ENCODE measurements at places on chromosomes 1 and 21.
A peak's percentile ranks its signal among the peaks of the same experiment; 100 is the strongest.

- no peak for DNase-seq
Measured at GRCh38 chr1:171581226-171581625, 40.8 kb upstream of the MYOCOS start.

DNA sequence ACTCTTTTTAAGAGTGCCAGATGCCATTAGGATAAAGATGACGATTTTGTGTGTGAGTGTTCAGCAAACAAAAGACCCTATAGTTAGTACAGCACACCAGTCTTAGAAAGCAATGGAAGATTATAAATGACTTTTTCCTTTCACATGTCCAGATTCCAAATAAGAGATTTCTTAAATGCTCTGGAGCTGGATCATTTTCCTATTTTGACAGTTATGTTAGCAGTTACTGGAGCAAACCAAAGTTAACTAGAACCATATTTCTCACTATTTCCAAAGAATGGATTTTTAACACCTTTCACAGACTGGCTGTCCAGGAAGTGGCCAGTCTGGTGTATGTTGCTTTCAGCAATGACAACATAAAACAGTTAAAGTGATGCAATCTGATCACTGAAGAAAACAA lies 905.8 kb upstream of the ADGRL2 start:
- DNase-seq = no peak

- DNase-seq = no peak
Measured at GRCh38 chr1:3762151-3762872, 10.1 kb downstream of the CCDC27 start.

GRCh38 chr1:163970699-163971098 lies 588.3 kb upstream of the PBX1 start:
- no peak for DNase-seq

- no peak for DNase-seq
Measured at GRCh38 chr1:182635871-182636270, 31.7 kb upstream of the RGS16 start.

- DNase-seq = no peak
Measured at GRCh38 chr1:59169703-59170102, 127.2 kb upstream of the FGGY start.

DNA sequence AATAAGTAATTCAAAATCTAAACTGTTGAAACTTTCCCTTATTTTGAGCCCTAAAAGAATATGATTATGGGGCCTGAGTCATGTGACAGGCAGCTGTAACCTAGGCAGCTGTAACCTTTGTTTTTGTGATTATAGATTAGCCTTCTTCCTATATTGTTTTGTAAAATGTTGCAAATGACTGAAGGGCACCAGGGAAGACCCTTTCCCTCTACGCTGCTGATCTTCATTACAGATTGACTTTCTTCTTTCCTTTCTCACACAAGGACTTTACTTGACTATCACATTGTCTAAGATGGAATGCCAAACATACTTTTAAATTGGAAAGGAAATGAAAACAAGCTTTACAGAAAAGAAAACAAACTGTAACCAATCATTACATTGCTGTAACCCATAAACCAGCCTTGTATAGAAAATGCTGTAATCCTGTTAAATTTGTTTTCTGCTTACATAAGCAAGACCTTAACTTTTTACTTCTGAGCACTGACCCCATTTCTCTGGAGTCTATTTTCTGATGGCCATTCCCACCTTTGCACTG lies 242.2 kb downstream of the RGS7 start:
- DNase-seq = no peak

DNA sequence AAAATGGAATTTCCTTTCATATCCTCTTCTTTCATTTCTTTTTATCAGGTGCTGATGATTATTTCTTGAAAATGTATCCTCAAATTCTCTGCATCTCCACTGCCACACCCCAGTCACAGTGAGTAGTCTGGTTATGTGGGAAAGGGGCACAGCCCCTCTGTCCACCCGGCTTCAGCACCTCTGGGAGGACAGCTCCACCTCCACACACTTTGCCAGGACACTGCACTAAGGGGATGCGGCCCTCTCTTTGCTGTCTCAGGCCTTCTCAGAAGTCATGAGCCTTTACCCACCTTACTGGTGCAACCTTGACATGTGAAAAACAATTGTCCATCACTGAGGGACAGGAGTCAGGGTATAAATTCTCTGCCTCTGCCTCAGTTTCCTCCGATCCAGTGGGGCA lies 433.1 kb downstream of the PCP4 start:
- no peak for DNase-seq

DNA sequence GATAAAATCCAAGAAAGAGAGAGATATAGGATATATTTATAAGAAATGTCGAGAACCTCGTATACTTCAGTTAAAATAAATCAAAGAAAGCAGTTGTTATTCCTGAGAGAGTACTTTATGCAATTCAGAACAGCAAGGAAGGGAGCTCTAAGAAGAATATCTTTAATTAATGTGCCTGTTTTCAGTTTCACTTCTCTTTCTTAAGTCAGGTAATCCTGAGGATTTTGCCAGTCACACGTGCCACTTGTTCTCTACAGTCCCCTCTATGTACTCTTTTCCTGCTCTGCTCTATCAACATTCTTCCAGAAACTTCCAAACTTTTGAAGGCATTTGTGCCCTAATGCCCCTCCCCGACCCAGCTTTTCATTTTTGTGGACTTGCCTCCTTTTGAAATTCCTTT lies 211.9 kb downstream of the AKT3 start:
- DNase-seq = no peak

DNA sequence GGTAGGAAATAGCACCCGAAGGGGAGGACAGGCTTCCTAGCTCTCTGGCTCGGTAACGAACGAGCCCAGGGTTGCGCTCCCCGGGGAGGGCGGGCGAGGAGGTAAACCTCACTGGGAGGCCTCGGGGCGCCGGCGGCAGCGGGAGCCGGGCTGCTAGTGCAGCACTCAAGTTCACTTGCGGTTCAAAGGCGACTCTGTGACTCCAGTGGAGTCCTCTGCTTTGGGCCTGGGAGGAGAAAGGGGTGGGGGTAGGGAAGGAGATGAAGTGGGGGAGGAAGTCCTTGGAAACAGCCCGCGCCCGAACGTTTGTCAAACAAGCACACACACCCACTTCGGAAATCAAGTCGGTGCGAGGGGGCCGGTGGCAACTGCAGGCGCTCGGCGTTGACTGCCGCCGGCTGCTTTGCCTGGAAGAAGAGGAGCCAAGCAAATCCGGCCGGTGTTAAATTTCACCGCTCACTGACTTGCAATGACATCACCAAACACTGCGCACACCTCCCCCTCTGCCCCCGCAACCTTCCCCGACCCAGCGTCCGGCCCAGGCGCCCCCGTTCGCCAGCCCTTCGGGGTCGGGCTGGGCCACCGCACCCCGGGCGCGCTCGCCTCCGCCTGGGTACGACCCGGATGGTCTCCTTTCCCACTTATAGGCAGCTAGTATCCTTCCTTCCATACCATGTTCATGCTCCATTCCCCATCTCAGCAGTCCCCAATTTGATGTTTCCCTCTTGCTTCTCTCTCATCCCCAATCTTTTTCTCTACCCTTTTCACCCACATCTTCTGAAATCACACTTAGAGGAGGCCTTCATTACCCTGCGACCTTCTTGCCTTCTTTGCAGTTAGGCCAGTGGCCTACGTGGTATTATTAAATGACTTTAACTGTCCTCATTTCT lies at the start of gene COL24A1:
Gene COL24A1, minus strand, starts transcription at position 207 of the 890 bp plus-strand sequence. CDS start 376 bp downstream, outside the sequence.
- DNase-seq = peak; percentile 80

DNA sequence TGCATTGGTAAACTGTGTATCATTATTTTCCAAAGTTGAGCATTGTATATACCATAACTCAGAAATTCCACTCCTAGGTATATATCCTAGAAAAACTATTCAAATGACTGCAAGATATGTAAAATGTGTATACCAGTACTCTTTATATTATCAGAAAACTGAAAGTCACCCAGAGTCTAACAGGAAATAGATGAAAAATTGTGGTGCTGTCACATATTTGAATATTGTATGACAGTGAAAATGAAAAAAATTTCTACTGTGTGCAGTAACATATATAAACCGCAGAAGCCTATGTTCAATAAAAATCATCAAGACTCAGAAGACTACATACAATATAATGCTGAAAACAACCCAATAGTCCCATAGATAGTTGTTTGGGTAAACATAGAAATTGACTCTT lies 74.4 kb upstream of the LYPLAL1 start:
- DNase-seq = no peak

GRCh38 chr1:176141449-176141848 lies 65.6 kb downstream of the COP1 start:
- DNase-seq = no peak

- no peak for DNase-seq
Measured at GRCh38 chr1:56265216-56265615, 314.1 kb downstream of the PLPP3 start.

GRCh38 chr1:200917291-200917817 lies 22.7 kb downstream of the INAVA start:
- DNase-seq = no peak

- no peak for DNase-seq
Measured at GRCh38 chr1:31488528-31488927, 75.5 kb downstream of the SERINC2 start.

- DNase-seq = no peak
Measured at GRCh38 chr1:224626042-224626441, 9.9 kb downstream of the CNIH3 start.

DNA sequence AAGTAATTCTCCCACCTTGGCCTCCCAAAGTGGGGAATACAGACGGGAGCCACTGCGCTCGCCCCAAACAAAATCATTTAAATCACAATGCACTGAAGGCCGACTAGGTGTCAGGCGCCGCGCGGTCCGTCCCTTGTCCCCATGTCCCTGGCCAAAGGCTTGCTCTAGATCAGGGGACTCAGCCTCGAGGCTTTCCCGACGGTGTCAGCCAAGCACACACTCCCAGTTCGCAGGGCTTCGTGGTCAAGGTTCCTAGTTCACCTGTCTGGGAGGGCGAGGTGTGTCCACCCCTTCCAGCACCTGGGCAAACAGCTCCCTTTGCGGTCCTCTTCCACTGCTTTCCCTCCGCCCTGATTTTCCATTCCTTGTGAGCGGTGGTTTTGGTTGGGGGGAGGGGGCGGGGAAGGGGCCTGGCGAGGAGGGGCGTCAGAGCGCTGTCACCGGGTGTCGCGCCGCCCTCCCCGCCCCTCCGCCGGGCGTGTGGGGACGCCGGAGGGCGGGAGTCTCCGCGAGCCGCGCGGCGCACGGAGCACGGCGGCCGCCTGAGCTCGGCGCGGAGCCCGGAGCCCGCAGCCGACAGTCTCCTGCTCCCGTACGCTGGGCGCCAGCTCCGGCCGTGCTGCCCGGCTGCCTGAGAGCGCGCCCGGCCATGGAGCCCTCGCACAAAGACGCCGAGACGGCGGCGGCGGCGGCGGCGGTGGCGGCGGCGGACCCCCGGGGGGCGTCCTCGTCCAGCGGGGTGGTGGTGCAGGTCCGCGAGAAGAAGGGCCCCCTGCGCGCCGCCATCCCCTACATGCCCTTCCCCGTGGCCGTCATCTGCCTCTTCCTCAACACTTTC lies at the start of gene STUM:
Gene STUM, plus strand, starts transcription at position 509 of the 838 bp plus-strand sequence. Its CDS starts 141 bp downstream, at position 650.
- DNase-seq = peak; percentile 74

DNA sequence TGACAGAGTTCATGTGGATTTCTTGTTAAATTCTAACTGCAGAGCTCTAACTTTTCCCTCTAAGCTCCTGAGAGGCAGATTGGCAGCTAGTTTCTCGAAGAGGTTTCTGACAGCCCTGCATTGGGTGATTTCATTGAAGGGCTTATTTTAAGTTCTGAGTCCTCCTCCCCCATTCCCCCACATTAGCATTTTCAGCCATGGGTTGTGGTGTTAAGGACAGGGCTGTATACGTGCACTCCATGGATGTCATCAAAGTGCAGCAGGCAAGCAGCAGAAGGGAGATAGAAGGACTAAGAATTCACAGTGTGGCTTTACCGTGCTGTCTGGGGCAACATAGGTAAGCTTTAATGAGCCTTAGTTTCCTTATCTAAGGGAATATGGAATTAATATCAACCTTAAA lies 19.0 kb downstream of the CRYZ start:
- DNase-seq = no peak

GRCh38 chr1:36304970-36305914 lies 926 bp upstream of the SH3D21 start:
- no peak for DNase-seq

DNA sequence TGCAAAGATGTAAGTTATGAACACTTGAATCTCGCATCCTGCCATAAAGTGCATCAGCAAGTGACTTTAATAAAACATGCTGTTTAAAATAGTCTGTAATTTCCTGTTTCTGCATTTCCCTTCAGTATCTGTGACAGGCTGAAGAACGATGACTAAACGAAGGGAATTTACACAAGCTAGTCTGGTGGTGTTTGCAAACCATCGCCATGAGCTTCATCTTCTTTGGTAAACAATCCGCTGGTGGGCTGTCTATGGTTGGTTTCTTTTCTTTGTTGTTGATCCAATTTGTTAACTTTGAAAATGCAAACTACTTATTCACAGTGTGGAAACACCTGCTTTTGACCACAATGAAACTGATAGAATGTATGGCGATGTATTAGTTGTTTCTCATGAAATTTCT lies 13.9 kb downstream of the SERTAD4 start:
- no peak for DNase-seq

GRCh38 chr1:41883507-41883906 lies 35.2 kb downstream of the HIVEP3 start:
- no peak for DNase-seq

GRCh38 chr1:41418857-41419583 lies 57.8 kb downstream of the FOXO6 start:
- no peak for DNase-seq

GRCh38 chr1:23999156-23999671 lies 19.1 kb upstream of the SRSF10 start:
- DNase-seq = no peak

GRCh38 chr1:244002721-244003120 lies 48.4 kb upstream of the ZBTB18 start:
- DNase-seq = no peak

DNA sequence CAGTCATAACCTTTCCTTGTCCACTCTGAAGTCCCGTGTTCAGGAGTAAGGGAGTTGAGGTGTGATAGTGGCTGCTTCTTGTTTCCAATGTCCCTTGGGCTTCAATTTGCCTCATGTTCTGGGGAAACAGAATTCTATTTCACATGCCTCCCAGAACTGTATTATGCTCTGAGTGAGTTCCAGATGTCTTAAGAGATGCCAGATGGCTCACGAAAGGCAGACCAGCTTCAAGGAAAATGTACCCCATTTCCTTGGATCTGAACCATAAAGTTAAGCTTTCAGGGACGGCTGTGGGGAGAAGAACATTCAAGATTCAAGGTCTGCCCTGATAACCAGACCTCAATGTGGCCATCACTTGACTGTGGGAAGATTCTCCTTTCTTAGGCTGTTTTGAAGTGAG lies 42.4 kb downstream of the C1orf87 start:
- DNase-seq = no peak
